Ammon's horn (tissue), 1 donor: ENCODE measurements at places on chromosomes 4 and X.

GRCh38 chrX:13087322-13088155 is 43.1 kb upstream of the FAM9C start:
- no peak for DNase-seq

DNA sequence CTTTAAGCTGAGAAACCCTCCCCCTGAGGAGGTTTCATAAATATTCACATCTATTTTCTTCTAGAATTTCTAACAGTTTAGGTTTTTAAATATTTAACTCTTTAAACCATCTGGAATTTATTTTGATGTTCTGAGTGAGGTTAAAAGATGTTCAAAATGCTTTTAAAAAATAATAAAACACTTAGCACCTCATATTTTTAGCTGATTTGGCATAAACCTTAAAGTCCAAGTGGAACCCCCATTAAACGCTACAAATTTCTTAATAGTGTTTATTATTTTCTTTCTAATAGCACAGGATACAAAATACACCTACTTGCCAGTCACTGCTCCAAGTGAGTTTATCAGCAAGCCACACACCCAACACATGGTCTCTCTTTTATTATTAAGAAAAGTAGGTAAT is 277.2 kb downstream of the QDPR start:
- DNase-seq: no peak

DNA sequence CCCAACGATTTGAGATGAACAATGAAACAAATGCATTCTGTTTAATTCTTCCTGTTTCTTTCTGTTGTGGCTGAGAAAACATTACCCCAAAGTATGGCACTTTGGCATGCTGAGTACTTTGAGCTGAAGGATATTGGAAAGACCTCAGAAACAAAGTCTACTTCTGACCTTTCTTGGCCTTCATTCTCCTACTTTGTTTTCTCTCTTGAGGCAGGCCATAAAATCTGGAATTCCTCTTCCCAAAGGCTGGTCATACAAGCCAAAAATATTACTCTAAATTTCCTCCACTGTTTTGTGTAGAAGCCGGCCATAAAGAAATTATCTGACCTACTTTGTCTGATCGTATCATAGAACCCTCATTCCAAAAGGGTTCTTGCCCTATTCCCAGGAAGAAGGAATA is 1048.2 kb downstream of the TECRL start:
- DNase-seq: no peak

GRCh38 chr4:114890773-114891172 is 222.6 kb downstream of the NDST4 start:
- no peak for DNase-seq

- DNase-seq: peak; percentile 91
Measured at GRCh38 chr4:38667085-38667893, 3.3 kb downstream of the KLF3 start.

DNA sequence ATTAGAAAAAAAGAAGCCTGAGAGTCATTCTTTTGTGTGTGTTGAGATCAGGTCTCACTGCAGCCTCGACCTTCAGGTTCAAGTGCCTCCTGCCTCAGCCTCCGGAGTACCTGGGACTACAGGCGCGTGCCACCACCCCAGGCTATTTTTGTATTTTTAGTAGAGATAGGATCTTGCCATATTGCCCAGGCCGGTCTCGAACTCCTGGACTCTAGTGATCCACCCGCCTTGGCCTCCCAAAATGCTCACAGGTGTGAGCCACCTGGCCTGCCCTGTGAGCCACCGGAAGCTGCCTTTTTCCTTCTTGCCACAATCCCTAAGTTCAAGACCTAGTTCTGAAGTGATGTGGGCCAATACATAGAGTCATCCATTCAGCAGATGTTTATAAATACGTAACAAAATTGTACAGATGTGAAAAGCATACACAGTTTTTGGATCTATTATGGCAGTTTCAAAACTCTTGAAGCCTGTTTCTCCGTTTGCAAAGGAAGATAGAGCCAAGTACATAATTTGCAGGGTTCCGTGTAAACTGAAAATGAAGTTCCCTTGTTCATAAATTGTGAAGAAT is 536 bp upstream of the CTSO start:
- DNase-seq: no peak

DNA sequence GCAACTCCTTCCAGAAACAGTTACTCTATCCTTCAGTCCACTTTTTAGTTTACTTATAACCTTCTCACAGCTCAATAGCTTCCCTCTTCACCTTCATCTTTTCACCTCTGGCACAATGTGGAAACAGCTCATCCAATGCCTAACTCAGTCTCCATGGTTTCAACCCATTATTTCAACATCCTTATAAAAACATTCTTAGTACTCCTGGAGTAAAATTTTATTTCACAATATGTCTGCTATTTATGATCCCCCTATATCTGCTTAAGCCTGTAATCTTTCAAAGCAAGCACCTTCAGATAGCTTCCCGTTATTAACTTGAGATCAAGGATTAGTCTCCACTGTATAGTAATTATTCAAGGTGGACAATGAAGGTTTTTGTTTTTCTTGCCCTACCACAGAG is 156.3 kb downstream of the GASK1B start:
- no peak for DNase-seq

- DNase-seq: no peak
Measured at GRCh38 chrX:116318672-116319071, 117.7 kb upstream of the SLC6A14 start.

GRCh38 chr4:973431-974397 is at the start of gene DGKQ:
TSS of gene DGKQ (minus strand) at chr4:973569. CDS start at chr4:973482, 87 bp downstream.
- peak; percentile 93 for DNase-seq

- DNase-seq: no peak
Measured at GRCh38 chr4:20723019-20723418, 22.8 kb downstream of the PACRGL start.

DNA sequence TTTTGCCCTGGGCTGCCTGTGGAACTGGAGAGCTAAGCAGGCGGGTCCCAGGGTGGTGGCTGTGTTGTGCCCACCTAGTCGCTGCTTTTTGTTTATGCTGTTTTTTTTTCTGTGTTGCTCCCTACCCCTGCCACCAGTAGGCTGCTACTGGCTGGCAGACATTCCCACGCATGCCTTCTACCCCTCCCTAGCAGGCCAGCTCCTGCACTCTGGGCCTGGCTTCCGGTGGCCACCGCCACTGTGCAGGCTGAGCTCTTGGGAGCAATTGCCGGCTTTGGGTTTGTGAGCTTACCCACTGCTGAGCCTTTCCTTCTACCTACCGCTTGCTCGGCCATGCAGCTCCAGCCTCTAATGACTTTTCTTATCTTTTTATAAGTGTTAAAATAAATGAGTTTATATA is 57.6 kb downstream of the RBM46 start:
- no peak for DNase-seq

- no peak for DNase-seq
Measured at GRCh38 chrX:3532581-3533085, 180.8 kb downstream of the PRKX start.

- no peak for DNase-seq
Measured at GRCh38 chr4:95898226-95898625, 58.3 kb downstream of the PDHA2 start.

- DNase-seq: no peak
Measured at GRCh38 chr4:5791654-5792053, 80.7 kb downstream of the EVC start.

DNA sequence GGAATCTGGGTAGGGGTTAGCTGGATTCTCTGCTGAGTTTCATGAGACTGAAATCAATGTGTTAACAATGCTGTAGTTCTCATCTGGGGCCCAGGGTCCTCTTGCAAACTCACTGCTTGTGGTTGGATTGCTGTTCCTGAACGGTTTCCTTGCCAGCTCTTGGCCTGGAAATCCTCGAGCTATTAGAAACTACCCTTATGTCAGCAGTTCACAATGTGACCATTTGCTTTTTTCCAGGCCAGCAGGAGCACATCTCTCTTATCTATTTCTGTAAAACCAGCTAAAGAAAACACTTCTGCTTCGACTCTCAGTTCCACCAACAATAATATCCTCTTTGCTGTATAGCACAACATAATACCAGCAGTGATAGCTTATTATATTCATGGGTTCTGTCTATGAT is 140.1 kb upstream of the TRAM1L1 start:
- DNase-seq: no peak

GRCh38 chrX:125769628-125770027 is 396.5 kb downstream of the DCAF12L2 start:
- DNase-seq: no peak

DNA sequence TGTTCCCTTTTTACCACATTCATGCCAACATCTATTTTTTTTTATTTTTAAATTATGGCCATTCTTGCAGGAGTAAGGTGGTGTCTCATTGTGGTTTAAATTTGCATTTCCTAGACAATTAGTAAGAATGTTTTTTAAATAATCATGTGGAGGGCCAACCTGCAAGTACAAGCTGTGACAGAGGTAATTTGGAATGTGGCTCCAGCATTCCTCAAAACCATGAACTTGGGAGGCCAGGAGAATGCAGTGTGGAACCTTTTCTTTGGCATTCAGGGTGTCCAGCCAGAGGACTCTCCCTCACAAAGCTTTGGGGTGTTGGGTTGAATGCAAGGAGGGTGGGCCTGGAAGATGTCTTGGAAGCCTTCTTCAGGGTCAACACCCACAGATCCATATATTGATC is 7.3 kb upstream of the TMEM185A start:
- DNase-seq: no peak
